8988T (cell line): ENCODE measurements at places on chromosomes 6 and 20.

DNA sequence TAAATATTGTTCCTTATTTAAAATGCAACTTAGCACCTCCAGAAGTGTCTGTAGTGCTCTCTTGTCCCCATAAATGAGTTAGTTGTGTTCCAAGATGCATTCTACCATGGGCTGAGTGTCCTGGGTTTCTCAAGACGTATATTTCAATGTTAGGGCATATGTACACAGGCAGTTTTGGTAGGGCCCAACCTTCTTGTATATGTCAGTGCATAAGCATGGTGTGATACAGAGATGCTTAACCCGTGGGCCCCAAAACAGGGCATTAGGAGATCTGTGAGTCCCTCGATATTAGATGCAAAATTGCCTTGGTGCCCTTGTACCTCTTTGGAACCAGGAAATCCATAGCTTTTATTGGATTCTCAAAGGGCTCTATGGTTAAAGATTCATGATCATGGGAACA, 91.5 kb upstream of the HIVEP1 start:
- DNase-seq = no peak

- no peak for DNase-seq
Observed at GRCh38 chr6:12007473-12007872, 4.6 kb upstream of the HIVEP1 start.

DNA sequence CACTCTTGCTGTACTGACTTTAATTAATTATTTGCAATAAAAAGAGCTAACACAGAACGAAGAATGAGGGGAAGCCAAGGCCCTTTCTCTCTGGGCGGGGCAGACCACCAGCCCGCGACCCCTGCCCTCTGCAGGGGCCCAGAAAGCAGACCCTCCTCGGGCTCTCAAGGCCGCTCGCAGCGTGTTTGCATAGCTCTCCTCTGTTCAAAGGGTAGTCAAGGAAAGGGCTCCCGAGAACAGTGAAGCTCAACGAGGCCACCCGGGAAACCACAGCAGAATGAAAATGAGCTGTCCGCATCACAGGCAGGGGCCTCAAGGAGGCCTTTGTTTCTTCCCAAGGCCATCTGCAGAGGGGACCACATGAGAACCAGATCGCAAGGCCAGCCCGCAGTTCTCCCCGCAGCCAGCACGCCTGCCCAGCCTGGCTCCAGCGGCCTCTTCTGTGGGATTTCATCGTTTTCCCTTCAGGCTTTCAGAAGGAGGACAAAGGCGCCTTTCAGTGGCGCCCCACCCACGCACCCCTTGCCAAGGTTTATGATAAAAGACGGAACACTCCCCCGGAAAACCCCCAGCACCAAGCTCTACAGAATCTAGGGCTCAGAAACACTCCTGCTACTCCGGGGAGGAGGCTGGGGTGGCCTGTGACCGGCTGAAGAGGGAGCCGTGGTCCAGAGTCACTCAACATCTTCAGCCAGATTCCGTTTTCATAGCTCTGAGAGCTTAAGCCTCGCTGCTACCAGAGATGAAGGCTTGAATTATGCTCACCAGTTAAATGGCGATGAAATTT, 25.3 kb downstream of the ACSS1 start:
- DNase-seq = no peak

DNA sequence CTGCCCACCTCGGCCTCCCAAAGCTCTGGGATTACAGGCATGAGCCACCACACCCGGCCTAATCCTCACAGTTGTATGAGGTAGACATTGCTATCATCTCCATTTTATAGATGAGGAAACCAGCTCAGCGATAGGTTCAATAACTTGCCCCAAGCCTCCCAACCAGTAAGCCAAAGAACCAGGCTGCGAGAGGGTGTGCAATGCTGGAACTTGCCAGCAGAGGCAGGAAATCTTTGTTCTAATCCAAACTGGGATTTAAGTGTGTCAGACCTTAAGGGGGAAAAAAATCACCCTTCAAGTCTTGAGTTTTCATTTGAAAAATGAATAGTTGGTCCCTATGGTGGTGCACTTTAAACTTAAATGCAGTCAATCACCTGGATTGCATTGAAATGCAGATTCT, 20.1 kb upstream of the RNGTT start:
- no peak for DNase-seq

DNA sequence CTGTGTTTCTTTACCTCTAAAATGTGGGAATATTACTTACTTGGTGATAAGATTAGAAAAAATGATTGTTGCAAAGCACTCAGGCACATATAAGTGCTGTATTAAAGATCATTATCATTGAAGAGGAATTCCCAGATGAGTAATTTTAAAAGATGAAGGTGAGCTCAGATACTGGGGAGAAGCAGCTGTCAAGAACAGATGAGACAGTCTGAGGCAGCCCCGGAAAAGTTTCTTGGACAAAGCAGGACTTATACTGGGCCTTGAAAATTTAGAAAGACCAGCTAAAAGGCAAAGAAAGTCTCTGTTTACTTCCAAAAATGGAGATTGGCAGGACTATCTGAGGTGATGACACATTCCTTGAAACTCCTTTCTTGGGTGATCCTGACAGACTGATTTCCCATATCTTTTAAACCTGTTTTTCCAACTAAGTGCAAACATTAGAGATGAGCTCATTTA, 93.8 kb upstream of the MARCKS start:
- DNase-seq = no peak

- DNase-seq = no peak
Observed at GRCh38 chr6:88119769-88120168, 46.4 kb downstream of the CNR1 start.

- no peak for DNase-seq
Observed at GRCh38 chr20:60117065-60117464, 158.8 kb downstream of the CDH26 start.

DNA sequence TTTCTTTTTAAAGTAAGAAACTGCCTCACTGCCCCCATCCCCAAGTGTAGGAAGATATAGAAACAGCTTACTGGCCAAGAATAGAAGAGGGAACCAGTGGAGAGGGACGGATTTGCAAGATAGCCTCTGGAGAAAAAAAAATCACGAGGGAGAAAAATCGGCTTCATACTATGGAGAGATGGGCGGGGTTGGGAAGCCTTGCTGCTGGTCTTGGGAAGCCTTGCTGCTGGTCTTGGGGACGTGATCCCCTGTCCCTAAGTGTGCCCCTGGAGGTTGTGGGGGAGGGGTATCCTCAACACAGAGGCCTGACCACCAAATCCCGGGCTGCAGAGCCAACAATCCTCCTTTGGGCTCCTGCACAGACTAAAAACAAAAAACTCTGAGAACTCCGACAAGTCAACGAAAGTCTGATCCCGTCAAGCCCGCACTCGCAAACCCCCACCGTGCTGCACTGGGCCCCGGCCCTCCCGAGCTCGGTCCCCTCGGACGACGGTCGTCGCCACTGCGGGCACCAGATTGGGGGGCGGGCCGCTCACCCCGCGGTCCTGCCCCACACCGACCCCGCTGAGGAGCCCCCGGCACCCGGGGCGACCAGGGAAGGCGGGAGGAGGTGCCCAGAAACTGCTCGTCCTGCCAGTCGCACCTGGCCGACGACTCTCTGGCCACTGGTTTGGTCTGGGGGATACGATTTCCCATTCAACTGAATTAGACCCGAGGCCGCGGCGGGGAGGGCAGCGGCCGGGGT, 750 bp downstream of the MAP7 start:
- no peak for DNase-seq

DNA sequence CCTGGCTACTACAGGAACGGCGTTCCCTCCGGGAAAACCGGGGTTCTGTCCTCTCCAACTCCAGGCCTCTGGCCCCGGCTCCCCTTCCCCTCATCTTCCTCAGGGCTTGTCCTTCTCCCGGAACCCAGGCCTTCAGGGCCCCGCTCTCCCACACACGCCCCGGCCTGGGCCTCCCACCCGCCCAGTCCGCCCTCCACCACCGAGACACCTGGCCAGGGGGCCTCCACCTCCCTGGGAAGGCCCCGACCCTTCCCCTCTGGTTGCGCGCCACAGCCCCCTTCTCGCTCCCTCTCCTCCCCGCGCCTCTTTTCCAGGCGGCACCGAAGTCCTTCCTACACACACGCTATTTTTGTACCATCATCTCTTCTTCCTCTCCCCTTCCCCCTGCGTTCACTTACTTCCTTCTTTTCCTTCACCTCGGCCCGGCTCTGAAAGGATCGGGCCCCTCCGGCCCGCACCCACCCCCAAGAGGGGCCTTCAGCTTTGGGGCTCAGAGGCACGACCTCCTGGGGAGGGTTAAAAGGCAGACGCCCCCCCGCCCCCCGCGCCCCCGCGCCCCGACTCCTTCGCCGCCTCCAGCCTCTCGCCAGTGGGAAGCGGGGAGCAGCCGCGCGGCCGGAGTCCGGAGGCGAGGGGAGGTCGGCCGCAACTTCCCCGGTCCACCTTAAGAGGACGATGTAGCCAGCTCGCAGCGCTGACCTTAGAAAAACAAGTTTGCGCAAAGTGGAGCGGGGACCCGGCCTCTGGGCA, 1.3 kb upstream of the SIRPA start:
- no peak for DNase-seq

DNA sequence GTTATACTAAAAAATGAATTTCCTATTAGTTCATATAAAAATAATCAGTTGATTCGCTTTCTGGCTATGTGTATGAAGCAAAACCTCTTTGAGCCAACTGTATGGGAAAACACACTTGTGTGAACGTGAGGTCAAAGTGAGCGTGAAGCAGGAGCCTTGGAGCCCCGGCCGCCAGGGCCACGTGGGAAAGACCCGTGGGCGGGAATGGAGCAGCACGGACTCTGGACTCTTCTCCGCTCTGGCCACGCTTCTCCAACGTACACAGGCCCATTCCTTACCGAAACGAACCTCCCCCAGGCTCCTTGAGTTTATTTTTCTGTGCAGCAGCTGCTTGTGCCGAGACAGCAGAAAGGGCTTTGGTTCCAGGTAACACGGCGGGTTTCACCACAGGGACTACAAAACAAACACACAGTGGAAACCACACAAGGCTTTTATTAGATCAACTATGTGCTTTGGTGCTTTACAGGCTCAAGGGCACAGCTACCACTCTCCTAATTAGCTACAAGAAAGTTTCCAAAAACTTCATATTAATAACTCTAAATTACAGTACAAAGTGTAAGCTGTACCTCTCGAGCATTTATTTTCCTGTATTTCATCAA, 62.7 kb downstream of the TAF4 start:
- no peak for DNase-seq

GRCh38 chr6:159693894-159694545, 979 bp upstream of the SOD2 start:
- DNase-seq = peak; percentile 60

DNA sequence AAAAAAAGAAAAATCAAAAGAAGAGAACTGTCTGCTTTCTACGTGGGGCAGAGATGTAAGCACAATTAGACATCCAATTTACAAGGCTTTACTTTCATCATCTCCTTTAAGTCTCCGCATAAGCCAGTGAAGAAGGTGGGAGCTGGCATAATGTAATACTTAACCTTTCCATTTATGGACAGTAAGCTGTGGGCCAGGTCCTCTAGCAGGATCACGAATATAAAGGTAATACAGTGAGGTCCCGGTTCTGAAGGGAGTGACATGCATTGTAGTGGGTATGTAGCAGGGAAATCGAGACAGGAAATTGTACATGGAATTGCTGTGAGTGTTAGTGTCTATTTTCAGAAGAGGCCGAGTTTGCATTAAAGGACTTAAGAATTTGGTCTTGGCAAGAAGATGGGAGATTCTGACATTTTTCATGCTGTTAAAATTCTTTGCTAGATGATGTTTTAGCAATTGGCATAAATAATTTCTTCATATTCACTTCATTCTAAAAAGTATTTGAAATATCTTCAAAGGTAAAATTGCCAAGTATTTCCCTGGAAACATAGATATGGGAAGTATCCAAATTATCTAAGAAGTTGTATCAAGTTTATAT, 20.4 kb upstream of the POPDC3 start:
- DNase-seq = no peak

- no peak for DNase-seq
Observed at GRCh38 chr20:49603209-49603627, 35.3 kb upstream of the PTGIS start.
